CD14-positive monocyte (primary cell): ENCODE measurements at places on chromosomes 1 and 21.
A peak's percentile ranks its signal among the peaks of the same experiment; 100 is the strongest.

DNA sequence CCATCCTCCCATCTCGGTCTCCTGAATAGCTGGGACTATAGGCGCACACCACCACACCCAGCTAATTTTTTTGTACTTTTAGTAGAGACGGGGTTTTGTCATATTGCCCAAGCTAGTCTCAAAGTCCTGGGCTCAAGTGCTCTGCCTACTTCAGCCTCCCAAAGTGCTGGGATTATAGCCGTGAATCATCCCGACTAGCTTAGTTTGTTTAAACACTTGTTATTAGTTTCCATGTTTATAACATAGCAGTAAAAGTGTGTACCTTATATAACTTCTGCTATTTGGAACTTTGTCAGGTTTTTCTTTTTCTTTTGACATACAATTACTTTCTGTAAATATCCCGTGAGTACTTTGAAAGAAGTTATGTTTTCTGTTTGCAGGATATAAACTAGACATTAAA is 60.6 kb upstream of the C1orf21 start:
- DNase-seq, result no peak

DNA sequence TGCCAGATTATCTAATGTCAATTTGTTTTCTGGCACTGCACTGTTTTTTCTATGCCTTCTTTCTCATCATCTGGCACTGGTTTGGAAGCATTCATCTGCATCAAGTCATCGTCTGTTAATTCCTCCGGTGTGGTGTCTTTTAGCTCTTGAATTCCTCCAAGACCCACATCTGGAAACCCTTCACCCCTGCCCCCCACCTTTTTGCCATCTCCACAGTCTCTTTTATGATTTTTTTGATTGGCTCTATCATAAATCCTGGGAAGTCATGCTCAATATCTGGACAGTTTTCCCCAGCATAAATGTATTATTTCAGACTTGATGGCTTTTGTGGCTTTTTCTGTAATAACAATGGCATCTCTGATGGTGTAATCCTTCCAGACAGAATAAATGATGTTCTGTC is 10.4 kb upstream of the KCNK1 start:
- no peak for DNase-seq

DNA sequence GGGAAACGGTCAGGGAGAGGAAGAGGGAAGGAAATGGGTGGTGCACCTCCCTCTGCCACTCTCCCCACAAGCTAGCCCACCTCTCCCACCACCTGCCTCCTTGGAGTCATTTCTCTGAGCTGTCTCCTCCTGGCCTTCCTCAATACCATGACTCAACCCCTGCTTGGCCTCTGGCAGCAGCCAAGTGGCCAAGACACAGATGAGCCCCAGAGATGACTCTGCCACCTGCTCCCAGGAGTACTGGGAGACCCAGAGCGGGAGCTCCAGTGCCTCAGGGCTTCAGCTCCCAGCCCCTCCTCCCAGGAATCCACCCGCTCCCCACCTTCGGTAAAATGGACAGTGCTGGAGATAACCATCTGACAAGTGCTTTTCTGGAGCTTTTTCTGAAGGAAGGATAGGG is 2.6 kb downstream of the S100A16 start:
- DNase-seq, result no peak

DNA sequence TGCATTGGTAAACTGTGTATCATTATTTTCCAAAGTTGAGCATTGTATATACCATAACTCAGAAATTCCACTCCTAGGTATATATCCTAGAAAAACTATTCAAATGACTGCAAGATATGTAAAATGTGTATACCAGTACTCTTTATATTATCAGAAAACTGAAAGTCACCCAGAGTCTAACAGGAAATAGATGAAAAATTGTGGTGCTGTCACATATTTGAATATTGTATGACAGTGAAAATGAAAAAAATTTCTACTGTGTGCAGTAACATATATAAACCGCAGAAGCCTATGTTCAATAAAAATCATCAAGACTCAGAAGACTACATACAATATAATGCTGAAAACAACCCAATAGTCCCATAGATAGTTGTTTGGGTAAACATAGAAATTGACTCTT is 74.4 kb upstream of the LYPLAL1 start:
- no peak for DNase-seq

DNA sequence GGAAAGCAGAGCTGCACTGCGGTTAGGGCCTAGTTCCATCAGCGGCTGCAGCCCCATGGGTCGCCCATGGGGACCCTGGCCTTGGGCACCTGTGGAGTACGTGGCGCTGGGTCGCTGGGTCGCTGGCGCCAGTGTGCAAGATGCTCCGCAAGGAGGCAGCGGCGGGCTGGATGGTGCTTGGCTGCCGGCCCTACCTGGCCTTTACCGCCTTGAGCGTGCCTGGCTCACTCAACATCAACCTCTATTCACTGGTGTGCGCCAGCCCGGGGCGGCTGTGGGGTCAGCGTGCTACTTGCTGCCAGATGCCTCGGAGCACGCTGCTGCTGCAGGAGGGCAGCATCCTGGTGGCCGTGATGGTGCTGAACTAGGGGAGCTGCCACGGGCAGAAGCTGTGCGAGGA is 85.1 kb upstream of the RHOU start:
- no peak for DNase-seq

DNA sequence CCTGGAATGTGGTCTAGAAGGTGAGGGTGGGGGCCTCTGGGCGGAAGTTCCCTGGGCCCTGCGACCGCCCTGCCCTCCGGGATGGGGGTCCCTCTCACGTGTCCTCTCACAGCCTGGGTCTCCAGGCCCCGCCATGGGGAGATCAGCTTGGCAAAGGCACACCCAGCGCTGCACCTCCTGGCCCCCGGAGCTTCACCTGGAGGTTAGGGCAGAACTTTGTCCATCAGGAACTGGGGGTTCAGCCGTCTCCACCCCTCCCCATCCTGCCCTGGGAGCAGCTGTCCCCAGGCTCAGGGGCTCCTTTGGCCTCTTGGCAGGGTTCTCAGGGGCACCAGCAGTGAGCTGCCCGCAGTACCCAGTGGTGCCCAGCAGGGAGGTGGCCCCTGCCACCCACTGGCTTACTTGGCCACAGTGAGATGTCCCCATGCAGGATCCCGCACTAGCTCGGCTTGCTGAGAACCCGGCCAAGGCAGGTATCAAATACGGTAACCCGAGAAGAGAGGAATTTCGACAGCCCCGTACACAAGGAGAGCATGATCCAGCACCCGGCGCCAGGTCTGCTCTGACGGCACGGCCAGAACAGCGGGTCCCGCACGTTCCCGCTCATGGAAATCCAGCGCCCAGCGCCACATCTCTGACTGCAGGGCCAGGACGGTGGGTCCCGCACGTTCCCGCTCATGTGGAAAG is 36.7 kb downstream of the RRP1 start:
- peak; percentile 27 for DNase-seq

DNA sequence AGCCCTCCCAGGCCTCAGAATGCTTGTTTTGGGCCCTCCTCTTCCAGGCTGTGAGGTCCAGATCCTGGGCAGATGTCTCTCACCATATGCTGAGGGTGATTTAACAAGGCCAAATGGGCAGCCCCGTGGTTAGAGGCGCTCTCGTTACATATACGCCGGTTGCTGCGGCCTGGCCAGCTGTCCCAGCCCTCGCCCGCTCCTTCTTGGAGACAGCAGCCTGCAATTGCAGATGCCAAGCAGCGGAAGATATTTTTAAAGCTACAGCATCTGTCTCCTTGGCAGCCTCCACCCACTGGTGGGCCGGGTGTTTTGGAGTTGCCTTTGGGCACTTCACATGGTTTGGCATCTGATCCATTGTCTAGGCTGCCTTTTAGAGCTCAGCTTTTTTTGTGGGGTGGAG is 178.8 kb upstream of the NFIA start:
- DNase-seq, result no peak

DNA sequence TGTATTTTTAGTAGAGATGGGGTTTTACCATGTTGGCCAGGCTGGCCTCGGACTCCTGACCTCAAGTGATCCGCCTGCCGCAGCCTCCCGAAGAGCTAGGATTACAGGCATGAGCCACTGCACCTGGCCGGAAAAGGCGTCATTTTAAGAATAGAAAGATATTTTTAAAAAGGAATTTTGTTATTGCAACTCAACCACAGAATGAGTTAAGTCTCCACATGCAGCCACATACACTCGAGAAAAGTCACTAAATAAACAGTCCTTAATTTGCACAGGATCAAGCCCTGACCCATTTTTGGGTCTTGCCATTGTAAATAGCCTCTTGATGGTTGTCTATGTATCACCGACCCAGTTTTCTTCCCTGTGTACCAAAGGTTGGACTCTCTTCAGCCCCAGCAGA is 85.5 kb downstream of the FBXO2 start:
- DNase-seq, result no peak

DNA sequence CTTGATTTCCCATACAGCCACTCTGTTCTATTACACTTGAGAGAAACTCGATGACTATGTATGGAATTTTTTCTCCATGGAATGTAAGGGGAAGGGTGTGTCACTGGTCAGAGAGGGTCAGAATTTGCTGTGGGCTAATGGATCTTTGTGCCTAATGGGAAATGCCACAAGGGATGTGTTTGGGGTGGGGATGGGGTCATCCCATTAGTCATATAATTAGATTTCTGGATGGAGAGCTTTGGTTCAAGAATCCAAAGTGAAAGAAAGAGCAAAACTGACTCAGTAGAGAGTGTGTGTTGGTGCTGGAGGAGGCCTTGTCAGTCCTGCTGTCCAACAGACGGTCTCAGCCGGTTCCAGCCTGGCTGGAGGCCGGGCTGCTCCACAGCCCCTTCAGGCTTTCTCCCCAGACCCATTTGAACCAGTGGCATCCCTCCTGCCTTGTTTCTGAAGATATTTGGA is 86.4 kb downstream of the LAMC2 start:
- DNase-seq, result no peak

GRCh38 chr1:33349778-33350610 is 29.1 kb upstream of the A3GALT2 start:
- peak; percentile 84 for DNase-seq

DNA sequence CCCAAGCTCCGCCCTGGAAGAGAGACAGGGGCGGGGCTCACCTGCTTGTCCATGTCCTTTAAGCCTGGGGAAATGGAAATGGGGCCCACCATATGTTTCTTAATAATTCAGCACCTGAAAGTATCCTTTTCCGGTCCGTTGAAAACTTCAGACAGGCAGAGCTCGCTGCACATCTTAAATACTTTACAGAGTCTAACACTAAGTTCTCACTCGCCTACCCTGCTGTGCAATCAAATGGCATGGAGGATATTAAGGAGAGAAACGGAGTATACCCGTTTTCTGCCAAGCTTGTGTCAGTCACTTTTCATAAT is 467 bp upstream of the CC2D1B start:
- no peak for DNase-seq

GRCh38 chr1:88191917-88192316 is 492.2 kb upstream of the PKN2 start:
- DNase-seq, result no peak

DNA sequence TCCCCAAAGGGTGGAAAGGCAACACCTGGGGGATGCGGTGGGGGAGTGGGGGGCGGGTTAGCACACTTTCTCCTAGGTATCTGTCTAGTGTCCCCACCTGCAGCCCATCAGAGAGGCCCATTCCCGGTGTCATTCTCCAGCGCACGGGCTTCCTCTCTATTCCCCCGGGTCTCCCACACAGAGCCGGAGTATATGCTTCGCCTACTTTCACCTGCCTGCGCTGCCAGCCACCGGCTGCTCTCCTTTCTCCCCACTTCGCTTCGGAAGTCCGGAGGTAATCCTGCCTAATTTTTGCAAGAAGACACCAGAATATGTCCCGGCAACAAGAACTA is 852 bp downstream of the RGS7 start:
- DNase-seq, result no peak

DNA sequence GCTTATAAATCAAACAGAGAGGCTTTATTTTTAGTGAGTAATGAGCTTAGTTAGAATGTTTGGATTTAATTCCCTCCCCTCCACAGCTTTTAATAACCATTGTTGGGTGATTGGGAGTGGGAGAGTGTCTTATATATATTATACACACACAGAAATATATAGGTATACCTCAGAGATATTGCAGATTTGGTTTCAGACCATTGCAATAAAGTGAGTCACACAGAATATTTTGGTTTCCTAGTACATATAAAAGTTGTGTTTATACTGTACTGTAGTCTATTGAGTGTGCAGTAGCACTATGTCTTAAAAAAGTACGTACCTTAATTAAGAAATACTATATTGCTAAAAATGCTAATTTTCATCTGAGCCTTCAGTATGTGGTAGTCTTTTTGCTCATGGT is 44.4 kb downstream of the RPS6KC1 start:
- no peak for DNase-seq

DNA sequence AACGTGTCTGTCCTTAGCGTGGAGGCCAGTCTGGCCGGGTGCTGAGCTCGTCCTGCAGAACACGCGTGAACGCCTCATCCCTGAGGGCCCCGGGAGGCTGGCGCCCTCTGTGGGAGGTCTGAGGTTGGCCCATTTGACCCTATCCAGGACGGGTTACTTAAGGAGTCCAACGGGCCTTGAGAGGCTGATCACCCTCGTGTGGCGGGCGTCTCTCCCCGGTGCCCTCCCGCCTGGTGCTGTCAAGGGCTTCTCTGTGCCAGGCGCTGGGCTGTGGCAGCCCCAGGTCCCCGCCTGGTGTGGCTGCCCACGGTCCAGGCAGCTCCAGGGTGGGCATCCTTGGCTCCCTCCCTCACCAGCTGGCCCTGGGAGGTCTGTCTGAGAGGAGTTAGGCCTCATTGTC is 9.7 kb downstream of the SKI start:
- DNase-seq, result peak; percentile 42

DNA sequence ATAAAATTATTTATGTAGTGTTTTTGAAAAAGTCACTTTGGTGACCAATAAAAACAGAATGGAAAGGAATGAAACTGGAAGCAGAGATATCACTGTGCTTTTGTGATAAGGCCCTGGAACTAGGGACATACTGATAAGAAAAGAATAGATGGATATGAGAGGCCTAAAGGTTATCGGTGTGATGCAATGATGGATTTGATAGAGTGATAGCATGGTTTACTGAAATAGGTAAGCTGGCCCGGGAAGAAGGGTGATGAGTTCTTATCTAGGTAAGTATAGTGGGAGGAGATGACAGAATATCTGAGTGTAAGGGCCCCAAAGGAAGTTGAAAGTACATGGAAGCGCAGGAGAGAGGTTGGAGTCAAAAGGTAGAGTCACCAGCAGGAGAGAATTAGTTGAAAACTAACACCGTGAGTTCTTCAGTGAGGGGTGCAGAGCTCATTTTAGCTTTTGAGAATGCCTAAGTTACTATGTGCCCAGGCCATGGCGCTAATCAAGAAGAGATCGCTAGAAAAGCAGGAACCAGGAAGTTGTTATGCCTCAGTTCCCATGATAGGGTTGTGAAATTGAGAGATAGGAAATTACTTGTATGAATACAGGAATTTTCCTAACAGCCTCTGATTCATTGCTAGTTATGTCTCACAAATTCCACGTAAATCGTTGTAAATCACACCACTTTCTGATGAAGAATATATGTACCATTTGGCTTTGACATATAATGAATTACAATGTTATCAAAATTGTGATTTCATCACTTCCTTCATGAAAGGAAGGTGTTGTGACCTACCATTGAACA is 115.3 kb downstream of the PLA2G4A start:
- DNase-seq, result no peak
